ENCODE measurements at places on chromosomes 3 and 15.

DNA sequence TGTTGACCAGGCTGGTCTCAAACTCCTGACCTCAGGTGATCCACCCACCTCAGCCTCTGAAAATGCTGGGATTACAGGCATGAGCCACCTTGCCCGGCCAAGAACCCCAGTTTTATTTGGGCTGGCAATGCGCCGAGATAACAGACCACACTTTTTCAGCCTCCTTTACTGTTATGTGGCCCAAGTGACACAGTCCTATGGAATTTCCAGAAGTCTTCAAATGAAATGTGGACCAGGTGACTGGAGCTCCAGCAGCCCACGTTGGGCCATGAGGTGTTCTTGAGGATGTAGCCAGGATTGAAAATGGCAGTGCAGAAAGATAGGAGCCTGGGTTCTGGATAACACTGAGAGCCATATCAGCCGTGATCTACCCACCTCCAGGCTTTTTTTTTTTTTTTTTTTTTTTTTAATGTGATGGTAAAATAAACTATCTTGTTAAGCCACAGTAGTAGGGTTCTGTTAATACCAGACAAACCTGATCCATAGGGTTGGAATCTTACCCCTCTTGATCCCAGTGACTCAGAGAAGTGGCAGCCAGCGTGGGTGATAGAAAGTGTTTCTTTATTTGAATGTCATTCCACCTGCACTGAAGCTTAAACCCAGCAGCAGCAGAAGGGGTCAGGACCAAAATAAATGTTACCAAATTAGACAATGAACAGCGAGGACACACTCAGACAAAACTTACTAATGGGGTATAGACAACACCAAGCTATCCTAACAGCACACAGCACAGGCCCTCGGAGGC, 55.6 kb downstream of the LHFPL4 start:
- DNase-seq, result peak; percentile 37

DNA sequence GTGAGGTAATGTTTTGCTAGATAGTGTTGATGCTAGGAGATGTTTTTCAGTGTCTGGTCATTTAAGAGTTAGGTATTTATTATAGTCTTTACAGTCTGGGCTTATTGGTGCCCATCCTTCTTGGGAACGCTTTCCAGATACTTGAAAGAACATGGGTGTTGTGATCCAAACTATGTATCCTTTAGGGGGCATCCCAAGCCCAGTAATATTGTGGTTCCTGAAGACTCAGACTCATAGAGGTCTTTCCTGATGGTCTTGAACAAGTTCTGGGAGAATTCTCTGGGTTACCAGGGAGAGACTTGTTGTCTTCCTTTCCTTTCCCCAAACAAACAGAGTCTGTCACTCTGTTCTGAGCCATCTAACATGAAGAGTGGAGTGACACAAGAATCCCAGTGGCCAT, 99.7 kb upstream of the LRRC3B start:
- no peak for DNase-seq

DNA sequence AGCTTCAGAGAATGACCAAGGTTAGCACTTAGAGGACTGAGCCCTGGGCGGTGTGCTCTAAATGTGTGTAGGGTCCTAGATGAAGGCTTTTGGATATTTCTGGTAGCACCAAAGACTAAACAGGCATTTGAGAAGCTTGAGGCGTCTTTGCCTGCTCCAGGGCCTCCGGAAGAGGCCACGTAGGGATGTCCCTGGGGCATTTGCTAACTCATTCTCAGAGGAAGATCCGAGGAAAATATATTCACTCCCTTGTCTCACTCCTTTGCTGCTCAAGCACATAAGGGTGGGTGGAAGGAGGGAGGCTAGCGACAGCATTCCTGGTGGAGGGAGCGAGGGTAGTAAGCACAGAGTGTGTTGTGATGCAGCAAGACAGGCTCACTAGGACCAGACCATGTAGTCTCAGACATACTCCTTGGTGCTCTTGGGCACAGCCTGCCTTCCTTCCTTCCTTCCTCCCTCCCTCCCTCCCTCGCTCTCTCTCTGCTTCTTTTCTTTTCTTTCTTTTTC, 38.5 kb upstream of the XCR1 start:
- peak; percentile 11 for DNase-seq

DNA sequence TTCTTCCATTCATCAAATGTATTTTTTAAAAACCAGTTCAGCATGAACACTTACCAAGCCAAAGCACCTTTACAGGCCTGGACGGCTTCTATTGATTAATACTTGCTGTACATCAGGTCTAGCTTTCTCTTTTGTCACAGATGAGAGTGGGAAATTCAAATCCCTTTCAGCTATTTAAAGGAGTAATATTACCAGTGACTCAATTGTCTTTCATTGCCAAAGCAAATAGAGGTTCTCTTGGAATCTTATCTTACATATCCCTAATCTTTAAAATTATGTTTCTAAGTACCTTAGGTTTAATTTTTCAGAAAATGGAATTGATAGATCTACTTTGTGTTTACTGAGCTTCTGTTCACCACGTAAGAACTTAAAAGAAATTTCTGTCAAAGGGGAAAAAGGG, 922.9 kb downstream of the NSUN3 start:
- no peak for DNase-seq

DNA sequence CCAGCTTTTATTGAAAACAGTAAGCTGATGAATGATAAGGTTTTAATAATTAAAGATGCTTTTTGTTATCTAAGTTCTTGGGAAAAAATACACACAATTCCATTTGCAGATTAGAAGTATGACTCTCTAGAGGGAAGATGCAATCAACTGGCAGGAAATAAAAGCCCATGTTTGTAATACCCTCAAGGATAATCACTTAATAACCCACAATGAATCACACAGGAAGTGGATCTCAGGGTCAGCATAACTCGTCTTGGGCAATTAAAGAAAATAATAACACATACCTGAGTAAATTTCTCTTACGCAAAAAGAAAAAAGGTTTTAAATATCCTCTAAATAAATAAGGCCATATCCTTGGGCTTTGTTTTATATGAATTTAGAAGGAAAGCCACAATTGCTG, 9.4 kb upstream of the EID1 start:
- peak; percentile 81 for DNase-seq

GRCh38 chr3:25820366-25820765, 30.5 kb downstream of the OXSM start:
- peak; percentile 98 for DNase-seq

DNA sequence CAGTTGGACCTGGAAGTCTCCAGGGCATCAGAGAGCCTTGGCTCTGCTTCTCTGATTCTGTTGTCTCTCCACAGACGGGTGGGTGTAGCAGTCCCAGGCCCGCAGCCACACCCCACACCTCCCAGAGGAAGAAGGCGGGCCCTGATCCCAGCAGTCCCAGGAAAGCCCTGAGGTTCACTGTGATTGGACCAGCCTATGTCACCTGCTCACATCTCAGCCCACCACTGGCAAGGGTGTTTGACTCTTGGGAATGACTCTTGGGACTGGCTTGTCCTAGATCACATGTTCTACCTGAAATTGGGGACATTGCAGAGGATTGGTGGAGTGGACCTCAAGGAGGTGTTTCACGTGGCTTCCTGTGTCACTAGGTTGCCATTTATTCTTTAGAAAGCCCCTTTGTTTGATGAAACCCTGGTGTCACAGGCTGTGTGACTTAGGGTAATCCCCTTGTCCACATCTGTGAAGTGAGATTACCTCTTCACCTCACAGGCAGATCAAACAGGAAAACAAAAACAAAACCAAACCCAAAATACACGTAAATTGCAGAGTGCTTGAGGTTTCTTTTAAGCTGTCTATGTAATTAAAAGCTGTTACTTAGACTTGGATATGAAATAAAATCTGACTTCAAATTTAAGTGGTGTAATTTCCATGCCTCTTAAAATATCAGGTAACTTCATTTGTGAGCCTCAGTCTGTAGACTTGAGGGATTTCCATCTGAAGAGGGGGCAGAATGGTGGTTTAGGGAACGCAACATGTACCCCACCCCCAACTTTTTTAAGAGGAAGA, 26.7 kb downstream of the FLNB start:
- DNase-seq, result no peak

DNA sequence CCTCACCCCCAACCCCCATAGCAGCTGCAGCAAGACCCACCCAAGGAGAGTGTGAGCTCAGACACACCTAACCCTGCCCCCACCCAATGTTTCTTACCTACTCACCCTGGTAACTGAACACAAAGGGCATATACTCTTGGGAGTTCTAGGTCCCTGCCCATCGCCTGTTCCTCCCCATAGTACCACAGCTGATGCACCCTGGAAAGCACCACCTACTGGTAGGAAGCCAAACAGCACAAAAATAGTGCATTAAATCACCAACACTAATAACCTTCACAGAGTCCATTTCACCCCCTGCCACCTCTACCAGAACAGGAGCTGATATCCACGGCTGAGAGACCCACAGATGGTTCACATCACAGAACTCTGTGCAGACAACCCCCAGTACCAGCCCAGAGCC, 245.2 kb downstream of the EFHB start:
- no peak for DNase-seq

DNA sequence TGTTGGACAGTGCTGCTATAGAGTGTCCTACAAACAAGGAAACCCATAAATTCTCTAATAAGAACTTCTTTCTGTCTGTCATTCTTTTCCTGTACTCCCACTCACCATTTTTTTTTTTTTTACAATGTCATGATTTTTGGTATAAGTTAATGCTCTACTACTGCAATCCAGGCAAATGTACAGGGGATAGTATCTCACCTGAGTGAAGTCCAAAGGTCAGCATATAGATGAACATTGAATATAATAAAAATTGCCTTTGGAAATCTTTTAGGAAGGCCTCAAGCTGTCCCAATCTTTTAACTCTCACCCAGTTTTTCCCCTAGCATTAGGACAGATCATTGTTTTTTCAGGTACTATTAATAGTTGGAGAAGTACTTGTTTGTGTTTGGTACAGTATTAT, 21.3 kb upstream of the RAB11A start:
- no peak for DNase-seq

- DNase-seq, result no peak
Measured at GRCh38 chr3:151425627-151426340, 35.1 kb downstream of the IGSF10 start.

- no peak for DNase-seq
Measured at GRCh38 chr3:127723011-127723567, 50.3 kb downstream of the ABTB1 start.

GRCh38 chr3:140523600-140523999, 154.3 kb upstream of the TRIM42 start:
- DNase-seq, result no peak

DNA sequence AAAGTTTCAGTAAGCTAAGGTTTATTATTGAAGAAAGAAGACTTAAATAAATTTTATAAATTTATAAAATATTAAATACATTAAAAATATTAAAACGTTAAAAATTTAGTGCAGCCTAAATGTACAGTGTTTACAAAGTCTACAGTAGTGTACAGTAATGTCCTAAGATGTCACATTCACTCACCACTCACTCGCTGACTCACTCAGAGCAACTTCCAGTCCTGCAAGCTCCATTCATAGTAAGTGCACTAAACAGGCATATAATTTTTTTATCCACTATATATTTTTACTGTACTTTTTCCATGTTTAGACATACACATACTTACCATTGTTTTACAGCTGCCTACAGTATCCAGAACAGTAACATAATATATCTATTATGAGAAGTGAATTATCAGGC, 51.5 kb downstream of the TJP1 start:
- peak; percentile 56 for DNase-seq

- no peak for DNase-seq
Measured at GRCh38 chr3:184652465-184652864, 59.4 kb downstream of the MAGEF1 start.

DNA sequence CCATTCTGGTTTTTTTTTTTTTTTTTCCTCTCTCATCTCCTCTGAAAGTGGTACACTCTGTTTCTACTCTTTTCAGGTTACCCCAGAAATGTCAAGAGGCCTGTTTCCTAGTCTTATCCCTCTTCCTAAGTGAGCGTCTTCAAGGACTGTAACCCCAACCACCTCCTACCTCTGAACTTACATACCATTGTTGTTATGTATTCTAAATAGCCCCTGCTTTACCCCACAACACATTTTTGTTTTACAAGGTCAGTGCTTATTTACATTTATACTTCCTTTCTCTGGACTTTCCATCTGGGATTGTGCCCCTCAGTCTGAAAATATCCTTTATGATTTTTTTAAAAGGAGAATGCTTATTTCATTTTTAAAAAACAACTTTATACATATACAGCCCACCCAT, 38.8 kb downstream of the PTH1R start:
- no peak for DNase-seq

DNA sequence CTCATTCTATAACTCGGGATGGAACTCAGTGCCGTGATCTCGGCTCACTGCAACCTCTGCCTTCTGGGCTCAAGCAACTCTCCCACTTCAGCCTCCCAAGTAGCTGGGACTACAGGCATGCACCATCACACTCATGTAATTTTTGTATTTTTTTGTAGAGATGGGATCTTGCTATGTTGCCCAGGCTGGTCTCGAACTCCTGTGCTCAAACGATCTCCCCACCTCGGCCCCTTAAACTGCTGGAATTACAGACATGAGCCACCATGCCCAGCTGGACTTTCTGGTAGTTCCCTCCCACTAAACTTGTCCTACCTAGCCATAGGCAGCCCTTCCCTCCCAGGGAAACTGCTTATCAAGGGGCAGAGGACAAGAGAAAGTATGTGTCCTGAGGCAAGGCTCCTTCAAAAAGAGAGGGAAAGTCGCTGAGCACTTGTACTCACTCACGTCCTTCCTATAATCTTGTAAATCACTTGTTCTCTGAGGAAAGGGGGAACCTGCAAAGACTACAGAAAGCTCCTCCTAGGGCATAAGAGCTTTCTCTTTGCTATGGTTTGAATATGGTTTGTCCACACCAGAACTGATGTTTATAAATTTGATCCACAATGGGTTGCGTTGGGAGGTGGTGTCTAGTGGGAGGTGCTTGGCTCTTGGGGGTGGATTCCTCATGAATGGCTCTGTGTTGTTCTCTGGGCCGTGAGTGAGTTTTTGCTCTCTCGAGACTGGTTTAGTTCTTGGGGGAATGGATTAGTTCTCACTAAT, 13.6 kb upstream of the TBL1XR1 start:
- no peak for DNase-seq

GRCh38 chr15:88714782-88715372, 76.1 kb downstream of the ISG20 start:
- no peak for DNase-seq

GRCh38 chr3:30605706-30606300, 598 bp upstream of the TGFBR2 start:
- DNase-seq, result no peak

GRCh38 chr15:84855136-84855535, 29.3 kb upstream of the SLC28A1 start:
- no peak for DNase-seq

DNA sequence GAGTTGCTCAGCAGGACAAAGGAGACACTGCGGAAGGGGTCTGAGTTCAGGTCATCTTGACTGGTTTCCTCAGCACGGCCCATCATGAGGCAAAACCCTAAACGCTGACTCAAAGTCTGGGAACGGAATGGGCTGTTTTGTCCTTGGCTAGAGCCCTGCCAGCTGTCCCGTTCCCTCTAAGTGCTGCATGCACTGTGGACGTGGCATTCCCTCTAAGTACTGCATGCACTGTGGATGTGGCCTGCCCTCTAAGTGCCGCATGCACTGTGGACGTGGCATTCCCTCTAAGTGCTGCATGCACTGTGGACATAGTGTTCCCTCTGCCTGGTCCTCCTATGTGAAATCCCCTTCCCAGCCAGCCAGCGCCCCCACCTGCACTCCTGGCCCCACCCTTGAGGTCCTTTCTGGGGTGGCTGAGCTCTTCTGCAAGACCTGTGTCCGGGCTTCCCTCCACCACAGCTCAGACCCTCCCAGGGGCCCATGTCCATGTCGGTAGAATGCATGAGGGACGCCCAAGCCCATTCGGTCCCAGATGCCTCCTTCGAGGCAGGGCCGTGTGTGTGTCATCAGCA, 36.7 kb downstream of the TM2D3 start:
- DNase-seq, result peak; percentile 49

Measured in fibroblast of mammary gland (primary cell).